ENCODE measurements at places on chromosomes 1 and 21.

DNA sequence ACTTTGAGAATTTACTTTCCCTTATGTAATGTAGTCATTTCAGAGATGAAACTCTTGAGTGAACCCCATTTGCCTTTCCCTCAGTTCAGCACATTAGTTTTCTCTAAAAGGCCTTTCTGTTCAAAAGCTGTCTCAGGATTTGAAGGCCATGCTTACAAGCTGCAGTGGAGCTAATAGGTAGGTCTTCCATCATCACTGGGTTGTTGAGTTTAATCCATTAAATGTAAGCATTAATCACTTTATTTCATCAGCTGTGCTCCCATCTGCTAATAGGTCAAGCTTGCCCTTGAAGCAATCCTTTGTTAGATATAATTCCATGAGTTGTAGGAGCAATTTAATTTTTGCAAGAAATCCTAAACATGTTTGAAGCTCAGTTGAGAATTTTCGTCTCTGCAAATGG lies 422.2 kb upstream of the ZP4 start:
- no peak for DNase-seq

GRCh38 chr1:8598060-8598724 lies 219.2 kb downstream of the RERE start:
- no peak for DNase-seq

GRCh38 chr21:32414579-32415358 lies 2.3 kb downstream of the EVA1C start:
- DNase-seq, result no peak

GRCh38 chr1:189804352-189804751 lies 673.3 kb downstream of the BRINP3 start:
- no peak for DNase-seq

DNA sequence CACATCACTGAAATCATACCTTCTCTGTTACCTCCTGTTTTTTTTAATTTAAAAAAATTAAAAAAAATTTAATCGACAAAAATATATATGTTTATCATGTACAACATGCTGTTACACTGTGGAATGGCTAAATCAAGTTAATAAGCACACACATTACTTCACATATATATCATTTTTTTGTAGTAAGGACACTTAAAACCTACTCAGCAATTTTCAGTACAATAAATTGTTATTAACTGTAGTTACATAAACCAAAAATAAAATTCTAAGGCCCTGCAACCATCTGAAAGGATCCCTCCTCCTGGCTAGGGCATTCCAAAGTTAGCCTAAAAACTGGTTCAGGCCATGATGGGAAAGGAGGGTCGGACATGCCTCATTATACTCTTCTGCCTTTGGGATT lies 23.6 kb upstream of the COQ8A start:
- DNase-seq, result no peak

- no peak for DNase-seq
Measured at GRCh38 chr1:229058111-229058561, 212.8 kb upstream of the RAB4A start.

DNA sequence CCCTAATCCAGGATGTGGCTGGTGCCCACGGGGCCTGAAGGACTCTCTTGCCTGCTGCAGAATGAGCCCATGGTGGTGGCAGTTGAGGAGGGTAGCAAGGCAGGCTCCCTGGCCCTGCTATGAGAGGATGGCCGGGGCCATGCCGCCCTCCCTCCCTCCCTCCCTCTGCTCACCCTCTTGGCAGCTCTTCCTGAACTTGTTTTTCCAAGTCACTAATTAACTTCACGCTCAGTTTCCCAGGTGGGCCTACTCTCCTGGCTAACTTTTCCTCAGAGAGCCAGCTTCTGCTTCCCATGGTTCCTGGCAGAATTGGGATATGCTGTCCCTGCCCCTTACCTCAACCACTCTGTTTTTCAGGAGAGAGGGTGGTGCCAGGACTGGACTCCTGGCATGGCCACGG lies 10.2 kb downstream of the KCNC4 start:
- DNase-seq, result no peak

DNA sequence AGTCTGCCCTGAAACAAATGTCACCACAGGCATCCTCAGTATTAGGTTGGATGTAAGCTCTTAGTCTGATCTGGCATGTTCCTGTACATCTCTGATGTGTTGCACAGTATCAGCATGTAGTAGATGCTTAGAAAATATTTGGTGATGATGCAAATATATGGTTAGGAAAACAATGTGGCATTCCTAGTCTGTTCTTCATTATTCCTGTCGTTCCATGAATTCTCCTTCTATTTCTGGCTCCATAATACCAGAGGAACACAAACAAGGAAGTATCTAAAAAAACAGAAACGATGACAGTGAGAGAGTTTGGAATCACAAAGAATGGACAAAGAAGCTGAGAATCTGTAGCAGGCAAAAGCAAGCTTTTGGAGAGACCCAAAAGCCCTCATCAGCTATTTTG lies 236.6 kb downstream of the HHAT start:
- DNase-seq, result no peak

- DNase-seq, result peak; percentile 63
Measured at GRCh38 chr21:42421018-42421793, 17.5 kb downstream of the UBASH3A start.

DNA sequence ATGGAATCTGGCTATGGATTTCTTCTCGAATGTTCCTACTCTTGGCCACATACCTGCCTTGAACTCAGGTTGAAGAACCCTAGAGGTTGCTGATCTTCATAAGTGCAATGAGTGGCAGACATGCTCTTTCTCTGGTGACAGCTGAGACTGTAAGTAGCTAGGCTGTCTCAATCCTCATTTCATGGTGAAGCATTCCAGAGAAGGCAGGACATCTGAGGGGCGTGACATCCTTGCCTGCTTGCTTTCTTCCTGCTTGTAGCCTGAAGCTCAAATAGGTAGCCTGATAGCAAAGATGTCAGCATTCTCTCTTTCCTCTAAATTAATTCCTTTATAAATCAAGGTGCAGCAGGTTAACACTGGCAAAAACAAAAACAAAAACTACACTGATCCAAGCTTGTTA lies 114.6 kb upstream of the MAGI3 start:
- DNase-seq, result no peak

DNA sequence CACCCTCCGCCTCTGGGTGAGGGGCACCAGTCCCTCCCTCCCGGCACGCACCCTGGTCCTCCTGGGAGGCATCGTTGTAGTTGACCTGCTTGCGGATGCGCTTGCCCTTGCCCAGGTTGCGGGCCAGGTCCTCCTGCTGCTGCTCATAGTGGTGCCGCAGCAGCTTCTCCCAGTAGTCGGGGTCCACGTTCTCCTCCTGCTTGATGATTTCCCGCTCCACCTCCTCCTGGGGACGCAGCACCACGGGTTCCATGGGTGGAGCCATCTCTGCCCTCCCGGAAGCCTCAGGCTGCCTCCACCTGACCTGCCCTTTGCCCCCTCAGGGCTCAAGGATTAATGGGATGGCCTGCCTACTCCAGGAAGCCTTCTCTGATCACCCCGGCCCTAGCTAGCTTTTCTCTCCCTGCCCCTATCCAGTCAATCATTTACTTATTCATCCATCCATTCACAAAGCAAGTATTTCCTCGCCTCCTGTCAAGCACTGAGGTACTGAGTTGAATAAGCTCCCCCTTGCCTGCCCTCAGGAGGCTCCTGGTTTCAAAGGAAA lies 53.5 kb downstream of the CHD5 start:
- no peak for DNase-seq

GRCh38 chr21:17527711-17528110 lies 14.9 kb downstream of the CXADR start:
- DNase-seq, result no peak

DNA sequence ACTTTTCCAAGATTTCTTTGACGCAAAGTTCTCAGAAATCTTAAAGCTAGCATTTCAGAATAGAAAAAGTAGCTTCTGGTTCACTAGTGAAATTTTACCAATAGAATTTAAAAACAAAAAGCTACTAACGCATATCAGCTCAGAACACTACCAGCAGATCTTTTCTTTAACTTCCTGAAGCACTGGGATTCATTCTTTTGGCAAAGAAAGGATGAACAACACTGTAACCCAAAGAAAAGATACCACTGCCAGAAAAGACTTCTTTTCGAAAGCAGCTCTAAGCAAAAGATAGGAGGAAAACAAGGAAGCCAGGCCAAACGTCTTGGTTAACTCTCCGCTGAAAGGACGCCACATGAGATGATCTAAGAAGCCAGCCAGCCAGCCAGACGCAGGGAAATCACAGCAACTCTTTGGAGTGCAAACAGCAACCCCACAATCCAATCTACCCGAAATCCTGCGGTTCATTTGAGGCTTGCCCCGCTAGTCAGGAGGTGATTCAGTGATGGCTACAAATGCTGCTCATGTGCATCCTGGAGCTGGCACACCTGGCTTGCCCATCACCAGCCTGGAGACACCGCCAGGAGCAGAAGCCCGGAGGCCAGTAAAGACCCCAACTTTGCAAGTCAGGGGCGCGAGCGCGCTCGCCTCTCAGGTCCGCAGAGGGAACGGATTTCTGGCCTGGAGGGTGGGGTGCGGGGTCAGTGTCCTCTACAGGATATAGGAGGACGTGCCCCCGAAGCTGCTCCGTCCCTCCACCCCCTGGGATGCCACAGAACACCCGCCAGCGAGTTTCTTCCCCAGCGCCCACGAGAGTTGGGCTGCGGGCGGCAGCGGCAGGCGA lies 812 bp downstream of the NBPF1 start:
- no peak for DNase-seq

GRCh38 chr1:117654493-117655219 lies 48.8 kb downstream of the TENT5C start:
- peak; percentile 66 for DNase-seq

- no peak for DNase-seq
Measured at GRCh38 chr1:102853701-102854187, 254.6 kb downstream of the COL11A1 start.

GRCh38 chr1:6467744-6468688 lies 2.0 kb upstream of the TNFRSF25 start:
- DNase-seq, result no peak

DNA sequence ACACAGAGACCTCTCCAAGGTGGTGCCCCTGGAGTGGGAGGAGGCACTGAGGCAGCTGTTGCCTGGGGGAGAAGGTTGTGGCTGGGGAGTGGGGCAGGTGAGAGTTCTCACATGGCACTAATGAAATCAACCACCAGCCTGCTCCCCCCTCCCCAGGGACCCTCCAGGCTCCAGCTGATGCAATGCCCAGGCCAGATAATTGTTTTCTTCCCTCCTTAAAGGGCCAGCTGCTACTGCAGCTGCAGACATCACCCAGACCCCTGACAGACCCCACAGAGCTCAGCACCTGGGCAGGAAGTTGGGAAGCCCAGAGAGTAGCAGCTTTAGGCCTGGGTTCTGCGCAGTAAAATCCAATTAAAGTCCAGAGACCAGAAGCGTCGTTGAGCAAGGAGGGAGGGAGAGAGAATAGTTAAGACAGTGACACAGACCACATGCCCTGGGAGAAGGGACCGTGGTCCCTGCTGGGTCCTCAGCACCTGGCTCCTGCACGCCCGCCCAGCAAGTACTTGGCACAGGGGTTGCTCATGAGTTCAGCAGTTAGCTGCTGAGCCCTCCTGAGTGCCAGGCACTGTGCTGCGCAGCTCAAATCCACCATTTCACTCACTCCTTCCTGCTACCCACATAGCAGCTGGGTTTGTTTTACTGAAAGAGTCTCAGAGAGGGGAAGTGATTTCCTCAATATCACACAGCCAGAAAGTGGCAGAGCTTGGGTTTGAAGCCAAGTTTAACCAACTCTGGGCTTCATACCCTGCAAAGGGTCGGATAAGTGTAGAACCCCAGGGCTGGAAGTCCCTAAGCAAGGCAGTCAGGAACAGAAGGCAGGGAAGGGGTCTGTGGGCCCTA lies 1.9 kb downstream of the RIMS3 start:
- no peak for DNase-seq

DNA sequence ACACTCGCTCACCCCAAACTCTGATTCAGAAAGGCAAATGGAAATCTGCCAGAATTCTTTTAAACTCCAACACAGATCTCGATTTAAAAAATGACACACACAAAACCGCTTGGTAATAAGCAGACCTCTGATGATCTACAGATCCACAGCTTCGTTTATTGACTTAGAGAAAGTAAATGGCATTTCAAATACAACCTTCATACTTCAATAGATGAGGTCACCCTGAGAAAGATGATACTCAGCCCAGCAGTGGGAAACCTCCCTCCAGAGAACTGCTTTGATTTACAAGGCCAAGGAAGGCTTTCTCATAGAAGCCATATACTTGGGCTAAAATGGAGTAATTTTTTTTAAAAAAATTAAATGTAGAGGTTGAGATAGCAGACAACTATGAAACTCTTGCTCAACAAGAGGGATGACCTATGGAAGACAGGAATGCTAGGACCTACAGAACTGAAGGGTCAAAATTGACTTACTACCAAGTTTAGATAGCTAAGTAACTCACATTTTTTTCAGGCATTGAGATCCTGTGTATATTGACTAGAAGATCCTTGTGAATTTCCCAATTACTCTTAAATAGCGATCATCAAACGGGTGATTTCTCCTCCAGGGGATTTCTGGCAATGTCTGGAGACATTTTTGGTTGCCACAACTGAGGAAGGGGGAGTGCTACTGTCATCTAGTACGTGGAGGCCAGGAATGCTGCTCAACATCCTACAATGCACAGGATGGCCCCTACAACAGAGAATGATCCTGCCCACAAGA lies 143.9 kb downstream of the CLIC6 start:
- DNase-seq, result no peak

GRCh38 chr21:15301014-15301413 lies 236.2 kb upstream of the NRIP1 start:
- no peak for DNase-seq

DNA sequence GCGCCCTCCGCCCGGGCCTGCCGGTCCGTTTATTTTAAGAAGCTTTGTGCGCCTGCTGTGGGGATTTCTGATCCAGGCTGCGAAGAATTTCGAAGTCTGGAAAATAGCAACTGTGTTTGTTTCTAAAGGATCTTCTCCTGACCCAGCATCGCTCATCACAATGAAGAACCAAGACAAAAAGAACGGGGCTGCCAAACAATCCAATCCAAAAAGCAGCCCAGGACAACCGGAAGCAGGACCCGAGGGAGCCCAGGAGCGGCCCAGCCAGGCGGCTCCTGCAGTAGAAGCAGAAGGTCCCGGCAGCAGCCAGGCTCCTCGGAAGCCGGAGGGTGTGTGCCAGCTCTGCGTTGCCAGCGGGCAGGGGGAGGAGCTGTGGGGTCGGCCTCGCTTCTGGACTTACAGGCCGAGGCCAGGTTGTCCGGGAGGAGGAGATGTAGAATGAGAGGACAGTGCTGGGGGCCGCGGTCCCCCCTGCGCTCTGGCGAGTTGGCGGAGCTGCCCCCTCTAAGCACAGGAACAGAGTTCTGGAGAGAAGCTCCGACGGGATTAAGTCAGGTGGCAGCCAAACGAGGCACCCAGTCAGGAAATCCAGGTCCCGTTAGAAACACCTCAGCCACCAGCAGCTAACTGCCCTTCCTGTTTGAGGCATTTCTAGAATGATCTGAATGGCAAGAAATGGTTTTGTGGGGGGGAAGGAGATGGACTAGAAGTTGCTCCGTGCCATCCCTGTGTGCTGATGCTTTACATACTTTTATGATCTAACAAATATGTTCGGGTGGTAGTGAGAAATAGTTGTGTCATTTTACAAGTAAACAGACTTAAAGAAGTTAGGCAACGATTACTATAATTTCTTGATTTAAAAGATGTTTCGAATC lies 948 bp downstream of the TXLNA start:
- peak; percentile 69 for DNase-seq
